ENCODE measurements at places on chromosomes 1 and 21.

DNA sequence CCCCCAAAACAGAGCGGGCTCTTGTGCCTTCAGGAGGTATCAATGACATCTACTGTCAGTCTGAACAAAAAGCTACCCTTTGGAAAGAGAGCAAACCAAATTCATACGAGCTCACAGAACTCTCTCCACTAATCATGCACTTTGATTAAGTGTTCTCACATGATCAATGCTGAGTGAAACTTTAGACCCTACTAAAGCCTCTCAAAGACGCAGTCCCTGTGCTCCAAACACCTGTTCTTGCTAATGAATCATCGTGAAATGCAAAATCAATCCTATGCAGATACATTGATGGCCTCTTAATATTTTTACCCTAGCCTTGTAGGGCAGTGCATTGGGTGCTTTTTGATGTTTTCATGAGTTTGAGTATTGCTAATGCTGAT, 113.4 kb downstream of the ZBTB18 start:
- no peak for DNase-seq

- no peak for DNase-seq
Measured at GRCh38 chr1:64031236-64031635, 172.2 kb upstream of the UBE2U start.

DNA sequence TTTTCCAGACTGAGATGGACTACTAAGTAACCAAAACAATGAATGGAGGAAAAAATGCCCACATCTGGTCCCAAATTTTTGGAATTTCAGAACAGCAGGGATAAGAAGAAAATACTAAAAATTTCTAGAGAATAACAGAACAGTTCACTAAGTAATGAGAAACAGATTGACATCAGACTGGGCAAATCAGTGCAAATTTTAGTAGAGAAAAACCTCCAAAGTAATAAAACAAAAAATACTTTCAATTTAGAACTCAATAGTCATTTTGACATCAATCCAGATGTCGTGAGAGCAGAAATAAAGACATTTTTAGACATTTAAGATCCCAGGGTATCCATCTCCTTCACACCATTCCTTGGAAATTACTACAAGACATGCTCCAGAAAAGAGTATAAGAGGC, 39.3 kb downstream of the CRP start:
- no peak for DNase-seq

GRCh38 chr1:3031401-3032221, 10.3 kb downstream of the ACTRT2 start:
- DNase-seq, result no peak

GRCh38 chr1:213676736-213677135, 311.0 kb upstream of the PROX1 start:
- DNase-seq, result no peak

- no peak for DNase-seq
Measured at GRCh38 chr21:44975720-44976555, 36.1 kb downstream of the SLX9 start.

Data from activated CD4-positive, alpha-beta T cell treated with anti-CD3 and anti-CD28 coated beads for 24 hours (primary cell).